ENCODE measurements at places on chromosomes 1 and 21.

DNA sequence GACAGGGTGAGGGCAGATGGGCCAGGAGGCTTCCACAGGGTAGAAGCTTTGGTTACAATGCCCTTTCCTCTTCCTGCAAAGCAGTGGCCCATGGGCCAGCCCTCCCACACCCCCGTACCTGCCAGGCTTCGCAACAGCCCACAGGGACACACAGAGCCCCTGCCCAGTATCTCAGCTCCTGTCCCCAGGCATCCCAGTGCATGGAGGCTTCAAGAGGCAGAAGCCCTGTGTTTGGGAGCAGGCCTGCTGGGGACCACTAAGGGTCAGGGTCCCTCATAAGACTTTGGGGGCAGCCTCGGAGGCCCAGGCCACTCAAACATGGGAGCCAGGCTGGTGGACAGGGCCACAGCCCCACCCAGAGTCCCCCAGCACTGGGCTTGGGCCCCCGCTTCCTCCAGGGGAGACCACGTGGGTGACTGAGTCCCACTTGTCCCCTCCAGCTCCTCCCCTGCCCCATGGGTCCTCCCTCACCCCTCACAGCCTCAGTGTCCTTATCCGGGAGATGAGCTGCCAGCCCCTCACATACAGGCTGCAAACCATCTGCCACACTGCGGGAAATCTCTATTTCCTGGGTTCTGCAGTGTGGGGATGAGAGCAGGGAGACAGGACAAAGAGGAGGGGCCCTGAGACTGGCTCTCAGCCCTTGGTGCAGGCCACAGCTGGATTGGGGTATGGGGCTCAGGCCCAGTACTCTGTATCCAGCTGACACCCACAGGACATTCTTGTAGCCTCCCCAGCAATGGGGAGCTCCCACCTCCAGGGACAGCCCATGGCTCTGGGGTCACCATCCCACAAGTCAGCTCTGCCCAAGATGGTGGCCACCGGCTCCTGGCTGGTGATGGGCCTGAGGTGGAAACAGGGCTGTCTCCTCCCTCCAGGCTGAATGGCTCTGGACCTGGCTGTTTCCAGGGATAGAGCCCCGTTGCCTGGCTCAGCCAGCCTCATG lies 50.7 kb downstream of the WNT9A start:
- no peak for DNase-seq

DNA sequence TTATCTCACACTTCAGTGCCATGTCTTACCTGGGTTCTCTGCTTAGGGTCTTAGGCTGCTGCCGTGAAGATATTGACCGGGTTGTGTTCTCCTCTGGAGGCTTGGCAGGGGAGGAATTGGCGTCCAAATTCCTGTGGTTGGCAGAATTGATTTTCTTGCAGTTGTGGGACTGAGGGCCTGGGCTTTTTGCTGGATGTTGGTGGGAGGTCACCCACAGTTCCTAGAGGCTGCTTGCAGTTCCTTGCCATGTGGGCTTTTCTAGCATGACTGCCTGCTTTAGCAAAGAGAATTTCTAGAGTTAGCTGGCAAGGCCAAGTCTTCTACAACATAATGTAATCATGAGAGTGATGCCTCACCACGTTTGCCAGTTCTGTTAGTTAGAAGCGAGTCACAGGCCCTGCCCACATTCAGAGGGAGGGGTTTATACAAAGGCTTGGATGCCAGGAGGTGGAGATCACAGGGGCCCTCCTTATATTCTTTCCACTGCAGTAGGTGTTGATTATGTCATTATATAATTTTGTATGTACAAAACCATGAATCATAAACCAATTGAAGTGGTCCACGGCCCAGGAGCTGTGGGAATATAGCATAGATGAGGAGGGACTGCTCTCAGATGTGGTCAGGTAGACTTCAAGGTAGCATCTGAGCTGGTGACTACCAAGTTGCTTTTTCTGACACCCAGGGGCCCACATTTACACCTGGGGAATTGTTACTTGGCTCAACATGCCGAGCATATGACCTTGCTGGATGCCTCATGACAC lies 6.6 kb downstream of the UBL4B start:
- DNase-seq = no peak

GRCh38 chr1:10862743-10863335 lies 66.4 kb upstream of the CASZ1 start:
- DNase-seq = no peak

- DNase-seq = no peak
Observed at GRCh38 chr1:63857478-63857877, 83.7 kb downstream of the ROR1 start.

DNA sequence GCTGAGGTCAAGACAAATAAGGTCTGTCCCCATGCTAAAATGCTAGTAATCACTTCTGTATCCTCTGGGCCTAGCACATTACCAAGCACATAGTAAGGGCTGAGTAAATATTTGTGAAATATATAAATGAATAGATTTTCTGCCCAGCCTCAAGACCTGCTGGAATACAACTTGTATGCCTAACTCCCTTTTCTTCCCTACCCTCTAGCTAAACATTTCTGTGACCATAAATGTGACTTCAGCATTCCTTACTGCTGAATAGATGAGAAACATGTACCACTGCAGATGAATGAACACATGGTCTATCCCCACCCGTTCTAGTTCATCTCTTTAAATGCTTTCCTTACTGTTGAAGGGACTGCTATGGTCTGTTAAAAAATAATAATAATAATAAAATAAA lies 209.0 kb upstream of the HOOK1 start:
- DNase-seq = no peak

DNA sequence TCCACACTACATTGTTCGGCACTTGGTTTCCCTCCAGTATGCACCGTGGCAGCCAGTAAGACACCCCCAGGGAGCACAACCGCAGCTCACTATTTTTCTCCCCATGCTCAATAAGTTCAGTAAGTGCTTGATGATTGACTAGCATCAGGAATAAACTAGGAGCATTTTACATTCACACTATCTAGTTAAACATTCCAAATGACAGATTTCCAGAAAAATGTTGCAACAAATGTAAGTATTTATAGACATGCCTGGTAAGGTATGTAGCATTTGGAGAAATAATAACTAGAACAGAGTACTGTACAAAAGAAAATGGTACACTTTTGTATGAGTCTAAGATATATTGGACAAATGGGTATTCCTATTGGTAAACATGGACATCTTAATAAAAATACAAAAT lies 92.9 kb downstream of the SLC45A1 start:
- no peak for DNase-seq

- no peak for DNase-seq
Observed at GRCh38 chr1:220692436-220693228, 2.5 kb downstream of the C1orf115 start.

DNA sequence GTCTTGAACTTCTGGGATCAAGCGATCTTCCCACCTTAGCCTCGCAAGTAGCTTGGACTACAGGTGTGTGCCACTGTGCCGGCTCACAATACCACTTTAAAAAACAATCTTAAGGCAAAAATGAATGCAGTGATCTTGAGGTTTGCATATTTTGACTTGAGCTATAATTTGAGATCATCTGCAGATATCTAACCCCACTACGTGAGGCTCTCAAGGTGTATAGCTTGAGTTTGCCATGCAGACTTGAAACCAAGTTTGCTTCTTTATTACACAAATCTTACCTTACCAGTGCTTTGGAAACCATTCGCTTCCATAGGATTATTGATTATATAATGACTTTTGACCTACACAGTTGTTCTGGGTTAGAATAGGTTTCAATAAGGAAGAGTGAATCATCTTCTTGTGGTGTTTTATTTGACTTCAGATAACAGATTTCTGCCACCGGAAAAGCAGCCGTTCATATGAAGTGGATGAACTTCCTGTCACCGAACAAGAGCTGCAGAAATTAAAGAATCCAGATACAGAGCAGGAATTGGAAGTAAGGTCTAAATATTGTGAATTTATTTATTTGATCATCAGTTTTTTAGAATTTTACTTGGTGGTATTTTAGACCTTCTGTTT lies 155.1 kb downstream of the VPS13D start:
- no peak for DNase-seq

DNA sequence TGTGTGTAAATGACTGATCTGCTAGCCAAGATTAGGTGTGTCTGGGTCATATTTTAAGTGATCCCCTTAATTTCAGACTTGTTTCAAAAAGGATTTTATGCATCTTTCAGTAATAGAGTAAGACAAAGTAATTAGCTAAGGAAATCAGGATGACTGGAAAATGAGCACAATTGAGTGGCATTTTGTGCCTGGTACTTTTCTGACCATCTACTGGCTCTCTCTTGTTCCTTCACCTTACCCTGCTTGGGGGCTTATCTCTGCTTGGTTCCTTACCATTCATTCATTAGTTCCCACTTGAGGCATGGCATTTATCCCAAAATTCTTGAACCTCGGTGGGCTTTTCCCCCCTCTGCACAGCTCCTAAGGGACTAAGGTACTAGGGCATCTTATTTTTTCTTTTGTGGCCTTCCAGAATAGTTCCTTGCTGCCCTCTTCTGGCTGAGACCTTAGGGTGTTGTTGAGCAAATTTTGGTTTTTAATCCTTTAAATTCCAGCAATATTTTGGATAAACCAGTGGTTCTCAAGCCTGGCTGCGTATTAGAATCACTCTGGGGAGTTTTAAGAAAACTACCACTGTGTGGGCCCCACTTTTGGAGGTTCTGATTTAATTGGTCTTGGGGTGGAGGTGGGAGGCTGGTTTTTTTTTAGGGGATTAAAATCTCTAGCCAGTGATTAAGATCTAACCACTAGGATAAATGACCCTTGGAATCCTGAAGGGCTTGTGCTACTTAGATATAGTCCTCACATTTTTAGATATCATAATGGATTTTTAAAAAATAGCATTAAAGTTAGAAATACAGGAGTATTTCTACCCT lies 50.8 kb downstream of the HS2ST1 start:
- DNase-seq = no peak

DNA sequence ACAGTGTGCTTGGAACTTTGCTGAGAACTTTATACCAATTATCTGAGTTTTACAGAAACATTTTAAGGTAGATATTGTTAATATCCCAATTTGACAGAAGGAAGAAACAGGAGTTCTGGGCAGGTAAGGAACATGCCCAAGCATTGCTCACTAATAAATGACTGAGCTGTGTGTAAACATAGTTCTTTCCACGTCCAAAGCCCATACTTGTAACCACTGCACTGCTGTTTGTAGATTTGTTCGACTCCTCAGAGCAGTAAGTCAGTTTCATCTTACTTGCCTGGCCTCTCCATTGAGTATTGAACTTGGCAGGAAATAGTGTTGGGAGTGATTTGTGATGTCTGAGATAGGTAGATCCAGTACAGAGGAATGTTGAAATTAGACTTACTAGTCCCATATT lies 335.1 kb downstream of the KIF26B start:
- no peak for DNase-seq

GRCh38 chr1:2468540-2468939 lies 7.5 kb upstream of the PLCH2 start:
- DNase-seq = no peak

DNA sequence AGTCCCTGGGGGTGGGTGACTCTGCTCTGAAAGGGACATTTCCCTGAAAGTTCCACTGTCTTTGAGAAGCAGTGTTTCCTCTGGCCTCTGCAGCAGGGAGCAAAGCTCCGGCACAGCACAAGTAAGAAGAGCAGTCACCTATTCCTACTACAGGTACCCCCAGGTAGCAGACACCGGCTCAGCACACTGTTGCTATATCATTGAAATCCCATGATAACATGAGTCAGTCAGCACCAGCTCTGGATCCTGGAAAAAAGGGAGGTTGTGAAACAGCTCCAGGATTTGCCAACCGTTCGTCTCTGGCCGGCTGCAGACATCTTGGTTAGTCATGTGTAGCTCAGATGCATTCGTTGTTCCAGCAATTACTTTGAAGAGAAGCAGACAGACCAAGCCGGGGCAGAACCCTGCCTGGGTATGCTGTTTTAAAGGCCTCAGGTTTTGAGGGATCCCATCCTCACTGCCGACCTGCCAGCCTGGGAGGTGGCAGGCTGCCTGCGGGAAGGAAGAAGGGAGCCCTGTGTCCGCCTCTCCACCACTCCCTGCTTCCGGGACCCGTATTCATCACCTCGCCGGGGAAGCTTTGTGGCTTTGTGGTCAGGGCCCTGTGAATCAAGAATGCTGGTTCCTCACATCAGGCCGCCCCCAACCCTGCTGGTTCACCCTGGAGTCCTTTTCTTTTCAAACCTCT lies 139.2 kb downstream of the CLIC6 start:
- DNase-seq = no peak

DNA sequence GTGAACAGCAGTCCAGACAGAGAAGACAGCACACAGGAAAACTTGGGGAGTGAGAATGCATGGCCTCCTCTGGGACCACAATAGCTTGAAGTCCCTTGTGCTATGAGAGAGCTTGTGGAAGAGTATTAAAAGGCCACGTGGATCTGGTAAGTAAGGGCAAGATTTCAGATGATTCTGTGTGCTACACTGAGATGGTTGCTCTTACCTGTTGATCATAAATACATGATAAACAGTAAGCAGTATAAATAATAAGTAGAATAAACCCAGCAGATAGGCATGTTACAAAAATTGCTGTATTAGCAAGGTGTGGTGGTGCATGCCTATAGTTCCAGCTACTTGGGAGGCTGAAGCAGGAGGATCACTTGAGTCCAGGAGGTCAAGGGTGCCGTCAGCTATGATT lies 150.4 kb upstream of the ZC3H11B start:
- DNase-seq = no peak

DNA sequence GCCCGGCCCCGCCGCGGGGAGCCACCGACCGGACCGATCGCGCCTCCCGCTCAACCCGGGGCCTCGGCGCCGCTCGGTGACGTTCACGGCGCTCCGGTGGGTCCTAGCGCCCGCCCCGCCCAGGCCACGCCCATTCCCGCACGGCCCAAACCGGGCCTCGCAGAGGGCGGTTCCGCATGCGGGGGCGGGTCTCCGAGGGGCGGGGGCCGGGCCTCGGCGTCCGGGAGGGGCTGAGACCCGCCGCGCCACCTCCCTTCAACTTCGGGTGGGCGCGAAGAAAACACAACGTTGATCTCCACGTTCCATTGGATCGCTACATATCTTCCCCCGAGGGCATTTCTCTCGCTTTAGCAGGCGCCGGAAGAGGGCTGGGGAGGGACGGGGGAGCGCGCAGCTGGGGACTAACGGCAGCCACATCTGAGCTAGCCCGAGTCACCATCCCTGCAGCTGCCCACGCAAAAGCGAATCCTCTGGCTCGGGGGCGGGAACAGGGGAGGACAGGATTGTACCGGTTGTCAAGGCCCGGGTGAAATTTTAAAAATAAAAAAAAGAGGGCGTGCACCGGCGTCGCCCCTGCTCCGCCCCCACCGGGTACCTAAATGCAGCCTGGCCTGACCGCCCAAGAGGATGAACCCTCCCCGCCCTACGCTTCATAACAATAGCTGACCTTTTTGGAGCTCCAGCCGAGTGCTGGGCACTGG lies at the start of gene MAD2L2:
MAD2L2 (minus strand) TSS at position 78 of the 701 bp plus-strand sequence. CDS start 547 bp downstream, outside the sequence.
- peak; percentile 92 for DNase-seq

GRCh38 chr1:47593598-47594285 lies 155.9 kb downstream of the FOXD2 start:
- no peak for DNase-seq

All from NCI-H345 (cell line).